Cerebellar nuclear complex (tissue), 1 donor: ENCODE measurements at places on chromosomes 13 and 19.

- no peak for DNase-seq
Measured at GRCh38 chr19:39967561-39967960, 3.4 kb upstream of the PSMC4 start.

- no peak for DNase-seq
Measured at GRCh38 chr19:42440357-42441048, 2.2 kb downstream of the CXCL17 start.

DNA sequence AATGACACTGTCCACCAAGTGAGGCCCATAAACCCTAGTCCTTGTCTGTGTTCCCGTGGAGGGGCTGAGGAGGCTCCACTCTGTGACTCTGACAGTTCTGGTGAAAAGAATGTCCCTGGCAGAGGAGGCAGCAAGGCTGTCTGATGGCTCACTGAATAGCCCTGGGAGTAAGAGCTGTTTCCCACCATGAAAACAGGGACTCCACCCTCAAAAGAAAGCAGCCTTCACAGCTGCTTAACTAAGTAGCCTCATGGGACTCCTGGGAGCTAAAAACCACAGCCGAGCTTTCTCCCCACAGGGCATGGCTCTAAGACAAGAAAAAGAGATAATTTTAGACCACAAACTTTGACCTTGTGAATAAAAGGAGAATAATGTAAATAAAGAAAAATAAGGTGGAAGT lies 135.1 kb upstream of the FRY start:
- no peak for DNase-seq

- DNase-seq, result no peak
Measured at GRCh38 chr19:32343550-32344262, 1.7 kb upstream of the ZNF507 start.

DNA sequence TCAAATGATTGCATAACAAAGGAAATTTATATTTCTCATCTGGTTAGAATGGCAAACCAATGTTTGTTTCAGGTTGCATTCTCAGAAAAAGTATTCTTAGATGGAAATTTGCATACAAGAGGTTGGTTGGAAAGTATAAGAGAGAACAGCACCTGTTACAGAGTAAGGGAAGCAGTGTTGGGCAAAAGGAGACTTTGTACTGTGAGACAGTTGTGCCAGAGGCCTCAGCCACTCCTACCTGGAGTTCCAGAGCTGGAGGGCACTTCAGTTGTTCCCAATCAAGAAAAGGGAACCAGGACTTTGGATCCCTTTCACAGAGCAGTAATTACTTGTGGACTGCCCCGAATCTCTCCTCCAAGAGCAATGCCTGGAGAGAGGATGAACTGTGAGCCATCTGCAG lies 81.8 kb downstream of the SPRY2 start:
- DNase-seq, result no peak

- DNase-seq, result no peak
Measured at GRCh38 chr13:22031702-22032286, 360.9 kb downstream of the FGF9 start.

DNA sequence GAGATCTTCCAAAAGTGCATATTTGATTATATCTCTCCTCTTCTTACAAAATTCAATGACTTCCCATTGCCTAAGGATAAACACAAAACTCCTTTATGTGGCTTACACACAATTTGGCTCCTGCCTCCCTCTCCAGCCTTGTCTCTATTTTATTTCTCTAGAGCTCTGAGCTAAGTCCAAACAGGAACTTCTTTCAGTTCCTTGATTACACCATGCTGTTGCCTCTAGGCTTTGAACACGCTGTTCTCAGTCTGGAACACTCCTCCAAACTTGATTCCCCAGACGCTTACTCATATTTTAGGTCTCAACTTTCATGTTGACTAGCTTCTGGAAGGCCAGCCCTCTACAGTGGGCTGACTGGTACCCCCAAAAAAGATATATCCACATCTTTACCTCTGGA lies 258.5 kb downstream of the COG6 start:
- DNase-seq, result no peak

DNA sequence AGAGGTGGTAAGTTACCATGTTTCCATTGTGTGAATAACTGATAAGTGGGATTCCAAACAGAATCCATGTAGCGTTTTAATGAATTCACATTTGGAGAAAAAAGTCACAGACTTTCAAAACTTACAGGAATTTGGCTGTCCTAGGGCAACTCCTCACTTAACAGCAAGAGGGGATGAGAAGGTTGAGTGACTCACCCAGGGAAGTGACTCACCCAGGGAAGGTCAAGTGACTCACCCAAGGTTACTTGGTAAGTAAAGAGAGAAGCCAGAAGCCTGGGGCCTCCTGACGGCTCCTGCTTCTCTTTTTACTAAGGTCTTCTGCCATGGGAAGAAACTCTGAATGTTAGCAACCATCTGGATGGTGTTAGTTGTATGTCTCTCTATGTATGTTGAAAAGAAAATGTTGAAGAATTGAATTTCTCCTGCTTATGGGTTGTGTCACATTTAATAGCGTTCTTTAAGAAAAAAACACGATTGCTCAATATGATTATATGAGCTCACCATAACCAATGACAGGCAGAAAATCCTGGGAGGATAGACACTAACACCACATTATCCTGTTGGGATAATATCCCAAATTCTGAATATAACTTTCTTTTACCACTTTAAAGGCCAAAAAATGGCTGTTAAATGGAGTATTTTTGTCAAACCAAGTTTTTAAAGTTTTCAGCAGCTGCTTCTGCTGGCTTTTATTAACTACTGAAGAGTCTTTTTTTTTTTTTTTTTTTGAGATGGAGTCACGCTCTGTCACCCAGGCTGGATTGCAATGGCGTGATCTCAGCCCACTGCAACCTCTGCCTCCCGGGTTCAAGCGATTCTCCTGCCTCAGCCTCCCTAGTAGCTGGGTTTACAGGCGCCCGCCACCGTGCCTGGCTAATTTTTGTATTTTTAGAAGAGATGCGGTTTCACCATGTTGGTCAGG lies 195.6 kb downstream of the GGACT start:
- DNase-seq, result no peak

GRCh38 chr19:4582980-4583842 lies 23.7 kb upstream of the SEMA6B start:
- DNase-seq, result no peak

- no peak for DNase-seq
Measured at GRCh38 chr13:98483601-98484288, 93.2 kb downstream of the STK24 start.

GRCh38 chr13:21739771-21740170 lies 68.9 kb downstream of the FGF9 start:
- no peak for DNase-seq

DNA sequence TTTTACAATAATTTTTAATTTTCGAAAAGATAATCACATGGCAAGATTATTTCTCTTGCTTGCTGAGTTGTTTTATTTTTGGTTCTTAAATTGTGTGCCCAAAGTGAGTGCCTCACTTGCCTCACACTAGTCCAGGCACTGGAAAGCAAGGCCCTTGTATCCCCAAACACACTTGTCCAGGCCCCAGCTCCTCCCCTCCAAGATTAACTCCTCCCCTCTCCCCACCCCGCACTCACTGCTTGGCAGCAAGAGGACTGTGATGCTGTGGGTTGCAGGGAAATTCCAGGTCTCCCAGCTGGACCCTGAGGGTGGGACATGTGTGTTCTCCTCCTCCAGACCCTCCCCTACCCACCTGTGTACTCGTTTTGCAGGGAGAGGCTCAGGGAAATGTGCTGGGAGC lies 3.9 kb downstream of the SIGLEC12 start:
- DNase-seq, result no peak

- DNase-seq, result no peak
Measured at GRCh38 chr13:30615866-30616541, 1.7 kb upstream of the USPL1 start.

GRCh38 chr19:18500799-18501198 lies 21.1 kb downstream of the ELL start:
- no peak for DNase-seq

- DNase-seq, result no peak
Measured at GRCh38 chr19:8532225-8532624, 18.3 kb upstream of the ZNF414 start.

DNA sequence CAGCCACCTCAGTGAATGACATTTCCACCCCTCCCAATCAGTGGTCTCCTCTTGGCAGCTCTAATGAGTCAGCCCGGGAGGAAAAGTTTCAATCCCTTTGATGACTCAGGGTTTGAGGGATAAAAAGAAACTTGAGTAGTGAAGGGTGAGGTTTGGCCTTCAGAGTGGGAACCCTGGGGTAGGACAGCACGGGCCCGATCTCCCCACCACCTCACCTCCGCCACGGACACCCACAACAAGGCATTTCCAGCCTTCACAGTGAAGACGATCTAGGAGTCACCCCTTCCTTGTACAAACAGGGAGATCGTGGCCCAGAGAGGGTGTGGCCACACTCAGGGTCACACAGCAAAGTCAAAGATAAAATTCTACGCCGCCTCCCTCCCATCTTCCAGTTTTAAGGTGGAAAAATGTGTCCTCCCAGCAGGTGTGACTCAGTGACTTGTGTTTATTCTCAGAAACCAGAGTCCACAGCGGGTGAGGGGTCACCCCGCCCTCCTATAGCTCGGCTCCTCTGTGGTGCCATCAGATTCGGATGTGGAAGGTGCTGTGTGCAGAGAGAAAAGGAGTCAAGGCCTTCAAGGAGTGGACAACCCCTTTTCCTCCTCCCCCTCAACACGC lies 12.3 kb downstream of the CIB3 start:
- DNase-seq, result no peak

GRCh38 chr13:73074014-73074413 lies 15.2 kb downstream of the KLF5 start:
- DNase-seq, result no peak

DNA sequence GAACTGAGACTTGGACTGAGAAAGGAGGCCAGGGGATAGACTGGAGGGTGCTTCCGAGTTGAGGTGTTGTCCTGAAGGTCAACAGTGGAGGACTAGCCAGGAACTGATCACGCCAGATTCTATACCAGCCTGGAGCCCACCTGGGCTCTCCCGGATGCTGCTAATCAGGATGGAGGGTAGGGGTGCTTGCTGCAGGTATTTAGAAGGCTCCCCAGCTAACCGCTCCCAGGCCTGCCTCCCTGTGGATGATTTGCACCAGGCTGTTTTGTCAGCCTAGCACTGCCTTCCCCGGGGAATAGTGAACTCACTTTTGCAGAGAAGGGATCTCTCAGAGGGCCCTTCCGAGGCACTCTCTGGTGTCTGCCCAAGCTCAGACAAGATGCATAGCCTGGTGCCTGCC lies 60.5 kb upstream of the KCTD15 start:
- no peak for DNase-seq

DNA sequence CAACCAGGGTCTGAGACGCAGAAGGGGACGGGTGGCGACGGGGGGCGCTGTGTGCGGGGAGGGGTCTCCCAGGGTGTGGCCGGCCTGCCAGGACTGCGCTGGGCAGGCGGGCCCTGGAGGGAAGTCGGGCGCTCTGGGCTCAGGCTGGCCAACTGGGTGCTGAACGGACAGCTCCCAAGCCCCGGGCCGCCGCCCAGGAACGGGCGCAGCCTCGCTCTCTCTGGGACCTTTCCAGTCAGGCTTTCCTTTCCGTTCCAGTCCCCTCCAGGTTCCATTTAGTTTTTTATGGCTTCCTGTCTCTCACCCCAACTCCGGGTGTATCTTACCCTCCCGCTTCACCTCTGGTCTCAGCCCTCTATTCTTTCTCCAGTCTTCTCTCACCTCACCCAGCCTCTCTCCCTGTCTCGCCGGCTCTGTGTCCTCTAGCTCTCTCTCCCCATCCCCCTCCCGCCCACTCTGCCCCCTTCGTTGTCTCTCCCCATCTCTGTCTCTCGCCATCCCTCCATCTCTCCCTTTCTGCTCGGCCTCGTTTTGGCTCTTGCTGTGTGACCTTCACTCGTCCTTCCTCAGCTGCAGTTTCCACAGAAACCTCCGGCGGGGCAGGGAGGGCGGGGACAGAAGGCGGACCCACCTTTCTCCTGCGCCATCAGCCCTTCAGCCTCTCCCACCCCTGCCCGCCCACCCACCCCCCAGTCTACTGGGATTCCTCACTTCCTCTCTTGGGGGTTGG lies 3.3 kb upstream of the ATP1A3 start:
- DNase-seq, result no peak

GRCh38 chr13:34502011-34502410 lies 440.1 kb upstream of the NBEA start:
- DNase-seq, result no peak

DNA sequence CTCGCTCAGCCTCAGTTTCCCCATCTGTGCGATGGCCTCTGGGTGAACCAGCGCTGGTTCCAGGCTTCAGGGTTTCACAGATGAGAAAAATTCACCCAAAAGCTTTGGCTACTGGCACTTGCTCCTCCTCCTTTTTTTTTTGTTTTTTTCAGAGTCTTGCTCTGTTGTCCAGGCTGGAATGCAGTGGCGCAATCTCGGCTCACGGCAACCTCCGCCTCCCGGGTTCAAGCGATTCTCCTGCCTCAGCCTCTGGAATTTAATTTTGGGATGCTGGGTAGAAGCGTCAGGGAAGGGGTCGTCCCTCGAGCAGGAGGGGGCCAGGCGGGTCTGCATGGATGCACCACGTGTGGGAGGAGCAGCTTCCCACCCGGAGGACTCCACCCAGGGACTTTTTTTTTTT lies 7.0 kb downstream of the PRSS57 start:
- DNase-seq, result no peak

- no peak for DNase-seq
Measured at GRCh38 chr13:75636436-75637180, 478 bp downstream of the LMO7 start.

DNA sequence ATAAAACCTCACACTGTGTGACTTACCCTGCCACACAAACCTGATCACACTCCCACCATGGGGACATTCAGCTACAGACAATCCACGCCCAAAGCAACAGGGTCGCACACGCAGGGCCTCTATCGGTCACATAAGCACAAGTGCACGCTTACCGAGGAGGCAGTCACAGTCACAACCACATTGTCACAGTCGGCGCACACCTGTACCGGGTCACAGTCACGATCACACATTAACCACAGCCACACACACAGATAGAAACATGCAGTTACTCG lies 579 bp downstream of the ZNF566 start:
- no peak for DNase-seq

DNA sequence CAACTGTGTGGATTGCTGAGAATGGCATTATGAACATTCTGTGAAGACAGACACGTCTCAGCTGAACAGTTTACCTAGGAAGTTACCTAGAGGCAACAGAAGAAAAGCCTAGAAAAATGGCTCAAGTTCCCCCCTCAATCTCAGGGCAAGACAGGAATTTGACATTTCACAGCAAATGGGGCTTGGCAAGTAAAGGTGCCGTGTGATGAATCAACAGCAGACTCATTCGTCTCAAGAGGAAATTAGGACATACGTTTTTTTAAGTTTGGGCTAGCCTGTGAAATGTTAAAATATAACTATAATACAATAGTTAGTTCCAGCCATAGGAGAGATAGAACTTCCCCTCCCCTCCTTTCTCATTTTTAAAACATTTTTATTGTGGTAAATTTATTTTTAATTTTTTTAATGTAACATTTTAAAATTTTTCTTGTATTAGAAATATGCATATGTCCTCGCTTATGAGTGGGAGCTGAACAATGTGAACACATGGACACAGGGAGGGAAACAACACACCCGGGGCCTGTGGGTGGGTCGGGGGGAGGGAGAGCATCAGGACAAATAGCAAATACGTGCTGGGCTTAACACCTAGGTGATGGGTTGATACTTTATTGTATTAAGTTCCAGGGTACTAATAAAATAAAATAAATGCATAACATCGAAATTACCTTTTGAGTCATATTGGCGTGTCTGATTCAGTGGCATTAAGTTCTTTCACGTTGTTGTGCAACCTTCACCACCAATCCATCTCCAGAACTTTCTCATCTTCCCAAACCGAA lies 116.0 kb downstream of the COL4A2 start:
- DNase-seq, result no peak

GRCh38 chr13:49046002-49046401 lies 70.3 kb downstream of the FNDC3A start:
- DNase-seq, result no peak

- DNase-seq, result no peak
Measured at GRCh38 chr13:65660731-65661130, 1569.4 kb downstream of the PCDH9 start.

- no peak for DNase-seq
Measured at GRCh38 chr19:34480971-34481841, at the start of gene WTIP. Gene WTIP, plus strand, starts transcription at chr19:34481758. Its CDS starts 217 bp downstream, at chr19:34481975.
